ENCODE measurements at places on chromosomes 2 and 18. TPM values are rescaled to one million over a fixed set of nuclear protein-coding genes. Genes with fewer than 3 reads are reported as not detected.

DNA sequence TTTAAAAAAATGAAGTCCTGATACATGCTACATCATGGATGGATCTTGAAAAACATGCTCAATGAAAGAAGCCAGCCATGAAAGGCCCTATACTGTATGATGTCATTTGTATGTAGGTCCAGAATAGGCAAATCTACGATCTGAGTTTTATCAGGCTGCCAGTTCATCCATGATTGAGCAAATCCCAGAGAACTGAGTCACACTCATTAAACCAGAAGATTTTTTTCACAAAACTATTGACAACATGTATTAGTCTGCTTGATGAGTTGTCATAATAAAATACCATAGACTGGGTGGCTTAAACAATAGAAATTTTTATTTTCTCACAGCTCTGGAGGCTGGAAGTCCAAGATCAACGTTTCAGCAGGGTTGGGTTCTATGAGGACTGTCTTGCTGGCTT is 130.7 kb downstream of the MREG start:
- DNase-seq, result no peak

- no peak for DNase-seq
Observed at GRCh38 chr18:80042785-80043184, 8.6 kb downstream of the RBFA start.

ARHGAP15 gene
- 41.4 TPM for total RNA-seq

- no peak for DNase-seq
Observed at GRCh38 chr2:68710336-68710735, 24.3 kb upstream of the ARHGAP25 start.

GRCh38 chr2:112916145-112916571 is 5.2 kb downstream of the IL37 start:
- no peak for DNase-seq

GRCh38 chr2:176534798-176535466 is 265.7 kb downstream of the MTX2 start:
- no peak for DNase-seq

GRCh38 chr2:165567273-165567672 is 97.8 kb downstream of the CSRNP3 start:
- DNase-seq, result no peak

DNA sequence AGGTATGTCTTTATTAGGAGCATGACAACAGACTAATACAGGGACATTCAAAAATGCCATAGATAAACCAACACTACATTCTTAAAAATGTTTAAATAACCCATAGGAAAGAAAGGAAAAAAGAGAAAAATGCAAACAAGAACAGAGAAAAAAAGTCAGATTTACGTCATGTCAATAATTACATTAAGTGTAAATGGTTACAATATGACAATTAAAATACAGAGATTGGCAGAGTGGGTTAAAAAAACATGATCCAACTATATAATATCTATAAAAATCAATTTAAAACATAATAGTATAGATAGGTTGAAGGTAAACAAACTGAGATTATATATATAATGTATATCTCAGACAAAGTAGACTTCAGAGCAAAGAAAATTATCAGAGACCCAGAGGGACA is 255.8 kb downstream of the ANAPC1 start:
- DNase-seq, result no peak

DNA sequence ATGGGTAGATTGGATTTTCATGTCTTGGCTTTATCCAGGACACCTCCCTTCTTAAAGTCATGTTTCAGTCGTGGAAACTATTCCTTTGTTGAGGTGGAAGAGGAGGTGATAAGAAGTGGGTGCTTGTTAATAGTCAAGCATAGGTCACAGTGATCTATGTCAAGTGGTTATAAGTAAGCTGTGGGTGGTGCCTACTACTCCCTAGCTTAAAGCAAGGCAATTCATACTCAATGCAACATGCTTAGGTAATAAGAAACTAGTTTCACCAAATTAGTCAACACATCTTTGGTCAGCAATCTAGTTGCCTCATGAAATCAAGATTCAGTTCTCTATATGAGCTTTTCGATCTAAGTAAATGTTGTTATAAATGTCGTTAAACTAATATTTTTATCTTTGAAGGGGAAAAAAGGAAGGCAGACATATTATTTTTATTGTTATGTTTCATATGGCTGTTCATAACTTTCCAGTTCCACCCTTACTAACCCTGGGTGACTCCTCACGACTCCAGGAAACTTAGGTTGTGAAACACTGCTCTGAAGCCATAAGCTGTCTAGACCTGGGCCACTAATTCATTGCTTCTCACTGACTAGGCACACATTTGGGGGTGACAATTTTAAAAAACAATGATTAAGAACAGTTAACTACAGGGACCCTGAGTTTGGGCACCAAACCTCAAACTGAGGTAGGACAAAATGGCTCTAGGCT is 5.8 kb upstream of the ABCB11 start:
- no peak for DNase-seq

GRCh38 chr2:188916736-188917135 is 57.4 kb upstream of the COL3A1 start:
- no peak for DNase-seq

DNA sequence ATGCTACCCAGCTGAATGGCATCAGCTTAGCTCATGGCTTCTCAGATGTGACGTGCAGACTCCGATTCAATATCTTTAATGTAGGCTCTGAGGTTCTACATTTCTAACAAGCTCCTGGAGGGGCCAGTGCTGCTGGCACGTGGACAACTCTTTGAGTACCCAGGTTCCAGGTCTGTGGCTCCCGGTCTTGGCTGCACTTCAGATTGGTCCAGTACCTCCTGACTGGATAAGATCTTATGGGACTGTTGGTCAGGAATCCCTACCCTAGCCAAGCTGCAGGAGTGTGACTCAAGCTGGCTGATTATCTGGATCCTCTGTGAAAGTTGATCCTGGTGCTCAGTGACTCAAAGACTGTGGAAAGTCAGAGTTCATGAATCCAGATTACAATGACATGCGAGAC is 222.1 kb downstream of the ANKRD30B start:
- DNase-seq, result no peak
